ENCODE measurements at places on chromosomes 13 and 19.

DNA sequence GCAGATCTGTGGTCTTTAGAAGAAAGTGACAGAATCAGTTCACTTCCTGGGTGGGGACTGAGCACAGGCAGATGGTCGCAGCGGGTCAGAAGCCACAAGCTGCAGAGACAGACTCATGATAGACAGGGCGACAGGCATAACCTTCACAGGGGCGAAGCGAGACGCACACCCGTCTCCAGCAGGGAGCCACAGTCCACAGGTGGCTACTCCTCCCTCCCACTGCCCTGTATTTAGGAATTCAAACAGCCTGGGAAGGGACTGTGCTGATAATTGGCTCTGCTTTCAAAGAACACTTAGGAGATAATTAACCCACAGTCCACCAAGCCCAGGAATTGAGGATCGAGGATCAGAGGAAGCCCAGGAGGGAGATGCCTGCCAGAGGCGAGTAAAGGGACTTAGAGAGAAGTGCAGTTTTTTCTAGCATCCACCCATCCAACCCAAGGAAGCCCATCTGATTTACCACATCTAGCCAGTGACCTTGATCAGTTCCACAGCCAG, 23.2 kb downstream of the RFX2 start:
- no peak for DNase-seq

DNA sequence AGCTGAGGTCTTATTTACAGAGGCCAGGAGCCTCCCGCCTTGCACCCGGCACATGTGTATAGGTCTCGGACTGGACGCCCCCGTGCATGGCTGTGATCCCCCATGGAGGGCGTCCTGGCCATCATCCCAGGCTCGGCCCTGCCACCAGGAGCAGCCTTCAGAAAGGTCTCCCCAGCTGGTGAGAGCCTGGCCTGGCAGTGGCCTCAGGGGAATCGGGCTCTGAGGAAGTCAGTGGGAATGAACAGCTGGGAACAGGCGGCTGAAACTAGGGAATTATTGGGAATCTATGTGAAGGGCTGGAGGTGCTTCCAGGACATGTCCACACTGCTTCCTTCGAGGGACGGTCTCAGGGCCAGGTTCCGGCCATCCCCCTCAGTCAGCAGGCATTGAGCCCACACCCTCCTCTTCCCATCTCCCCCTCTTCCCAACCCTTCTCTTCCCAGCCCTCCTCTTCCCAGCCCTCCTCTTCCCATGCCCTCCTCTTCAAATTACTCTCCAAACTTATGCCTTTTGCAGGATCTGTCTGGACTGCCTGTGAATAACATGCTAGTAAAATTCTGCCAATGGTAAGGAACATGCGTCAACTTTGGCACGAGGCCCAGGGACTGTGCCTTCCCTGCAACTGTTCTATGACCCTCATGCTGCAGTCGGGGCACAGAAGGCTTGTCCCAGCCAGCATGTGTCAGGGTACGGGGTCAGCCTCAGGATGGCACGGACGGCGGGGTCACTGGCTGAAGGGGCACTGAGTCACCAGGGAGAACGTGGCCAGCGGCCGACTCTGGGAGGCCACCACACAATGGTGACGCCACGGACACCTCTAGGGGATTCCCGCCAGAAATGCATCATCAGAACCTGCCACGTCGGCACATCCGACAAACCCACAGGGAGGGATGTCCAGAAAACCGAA, 24.2 kb upstream of the C13orf46 start:
- DNase-seq: peak; percentile 27

DNA sequence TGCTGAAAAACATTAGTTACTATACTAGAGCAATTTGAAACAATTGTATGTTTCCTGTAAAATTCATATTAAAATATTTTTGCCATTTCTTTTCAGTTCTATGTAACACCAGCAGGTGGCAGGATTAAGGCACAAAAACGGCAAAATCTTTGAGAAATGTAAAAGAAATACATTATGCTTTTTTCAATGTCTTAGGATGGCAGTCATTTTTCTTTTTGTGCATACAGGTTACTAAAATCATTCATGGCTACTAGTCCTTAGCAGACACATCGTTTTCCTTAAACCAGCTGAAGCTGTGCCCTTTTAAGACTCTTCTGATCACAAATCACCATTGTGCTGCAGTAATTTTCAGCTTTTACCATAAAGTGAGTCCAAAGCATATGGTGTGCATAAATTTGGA, 800.7 kb upstream of the SLITRK5 start:
- peak; percentile 31 for DNase-seq

- no peak for DNase-seq
Observed at GRCh38 chr13:51262501-51263211, 40.5 kb downstream of the FAM124A start.

DNA sequence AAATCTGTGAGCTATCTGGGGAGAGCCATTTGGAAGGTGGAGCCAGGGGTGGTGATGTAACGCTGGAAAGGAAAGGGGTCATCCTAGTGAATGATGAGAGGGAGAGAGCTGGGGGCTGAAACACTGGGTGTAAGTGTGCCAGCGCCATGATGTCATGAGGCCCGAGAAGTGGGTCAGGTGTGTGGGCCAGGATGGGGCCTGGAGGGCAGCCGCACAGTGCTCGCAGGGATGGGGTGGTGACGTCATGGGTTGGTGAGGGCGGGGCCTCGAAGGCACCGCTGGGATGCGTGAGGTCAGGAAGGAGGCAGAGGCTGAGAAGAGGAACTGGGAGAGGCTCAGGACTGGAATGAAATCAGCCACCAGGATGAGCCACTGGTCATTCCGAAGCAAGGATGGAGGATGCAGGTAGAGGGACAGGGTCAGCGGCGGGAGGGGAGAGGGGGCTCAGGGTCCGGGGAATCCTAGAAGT, 4.4 kb downstream of the CCDC61 start:
- DNase-seq: peak; percentile 63

- no peak for DNase-seq
Observed at GRCh38 chr19:46999377-46999776, 20.3 kb upstream of the NPAS1 start.

DNA sequence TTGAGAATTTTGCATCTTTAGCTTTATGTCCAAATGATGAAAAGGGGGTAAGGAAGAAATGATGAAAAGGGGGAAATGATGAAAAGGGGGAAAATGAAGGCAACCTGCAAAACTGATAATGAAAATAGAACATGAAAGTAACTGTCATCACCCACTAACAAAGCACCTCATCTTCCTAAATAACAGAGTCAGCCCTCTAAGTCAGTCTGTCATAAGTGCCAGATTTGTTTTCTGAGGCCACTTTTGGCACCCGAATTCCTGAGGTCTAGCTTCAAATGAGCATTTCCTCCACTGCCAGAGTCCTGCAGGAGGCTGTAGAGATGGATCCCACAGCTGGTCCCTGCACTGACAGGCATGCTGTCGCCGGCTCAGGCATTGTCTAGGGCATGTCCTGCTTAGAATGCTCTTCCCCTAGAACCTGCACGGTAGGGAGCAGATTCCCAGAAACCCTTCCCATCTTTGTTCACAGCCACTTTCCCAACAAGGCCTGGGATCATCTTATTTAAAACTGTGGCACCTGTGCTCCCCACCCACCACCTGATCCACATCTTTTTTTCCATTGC, 25.3 kb downstream of the RAP2A start:
- DNase-seq: no peak

- no peak for DNase-seq
Observed at GRCh38 chr13:29767006-29767405, 83.4 kb downstream of the UBL3 start.

DNA sequence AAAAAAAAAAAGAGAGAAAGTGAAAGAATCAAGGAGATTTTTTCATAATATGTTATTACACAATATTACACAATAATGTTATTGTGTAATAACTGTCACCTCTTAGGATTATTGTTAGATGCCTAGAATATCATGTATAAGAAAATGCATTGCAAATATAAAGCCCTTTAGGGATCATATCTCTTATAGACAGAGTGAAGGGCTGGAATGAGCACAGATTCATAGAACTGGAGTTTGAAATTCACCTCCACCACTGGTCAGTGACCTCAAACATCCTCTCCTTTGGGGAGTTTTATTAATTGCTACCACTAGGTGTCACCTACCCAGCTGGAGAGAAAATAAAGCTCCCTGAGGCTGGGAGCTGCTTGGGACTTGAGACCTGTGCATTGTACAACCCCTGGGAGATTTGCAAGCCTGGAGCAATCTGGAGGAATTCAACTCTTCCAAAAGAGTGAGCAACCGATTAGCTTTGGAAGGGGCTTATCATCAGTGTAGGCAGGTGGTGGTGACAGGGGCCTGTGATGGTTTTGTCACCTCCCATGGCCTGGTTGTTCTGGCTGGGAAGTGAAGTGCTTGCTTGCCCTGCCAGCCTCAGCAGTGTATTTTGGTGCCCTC, 30.3 kb upstream of the FRY start:
- peak; percentile 79 for DNase-seq

GRCh38 chr13:101552786-101553185, 100.3 kb downstream of the ITGBL1 start:
- DNase-seq: no peak

DNA sequence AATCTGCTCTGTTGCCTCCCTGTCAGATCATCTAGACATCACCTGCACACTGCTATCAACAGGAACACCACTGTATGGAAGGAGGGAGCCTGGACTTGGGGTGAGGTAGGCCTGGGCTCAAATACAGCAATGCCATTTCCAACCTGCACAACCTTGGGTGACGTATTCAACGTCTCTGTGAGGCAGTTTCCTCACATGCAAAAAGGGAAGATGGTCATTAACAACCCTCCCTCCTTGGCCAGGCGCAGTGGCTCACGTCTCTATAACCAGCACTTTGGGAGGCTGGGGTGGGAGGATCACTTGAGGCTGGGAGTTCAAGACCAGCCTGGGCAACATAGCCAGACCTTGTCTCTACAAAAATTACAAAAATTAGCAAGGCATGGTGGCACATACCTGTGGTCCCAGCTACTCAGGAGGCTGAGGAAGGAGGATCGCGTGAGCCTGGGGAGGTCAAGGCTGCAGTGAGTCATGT, 13.1 kb downstream of the XRCC1 start:
- DNase-seq: peak; percentile 48

- DNase-seq: no peak
Observed at GRCh38 chr13:26221399-26221720, 754 bp downstream of the RNF6 start.

GRCh38 chr13:113668491-113668971, 1.5 kb downstream of the GRK1 start:
- DNase-seq: no peak

GRCh38 chr19:8423817-8424223, 10.7 kb downstream of the MARCHF2 start:
- peak; percentile 100 for DNase-seq

GRCh38 chr19:41999071-41999877, 5.2 kb upstream of the ATP1A3 start:
- DNase-seq: no peak

DNA sequence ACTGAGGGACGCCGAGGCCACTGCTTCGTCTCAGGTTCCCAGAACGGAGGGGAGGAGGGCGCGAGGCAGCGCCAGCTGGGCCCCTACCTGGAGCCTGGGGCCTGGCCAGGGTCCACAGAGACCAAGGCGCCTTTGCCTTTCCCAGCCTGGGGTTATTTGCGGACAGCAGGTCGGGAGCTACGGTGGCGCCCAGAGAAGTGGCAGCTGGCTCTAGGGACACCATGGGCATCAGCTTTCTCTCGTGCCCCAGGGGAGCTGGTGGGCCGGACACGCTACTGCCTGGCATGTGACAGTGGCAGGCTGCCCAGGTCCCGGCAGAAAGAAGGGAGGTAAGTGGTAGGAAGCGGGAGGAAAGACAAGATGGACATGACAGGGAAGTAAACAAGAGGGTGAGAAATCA, 19.0 kb downstream of the AKT2 start:
- DNase-seq: no peak

DNA sequence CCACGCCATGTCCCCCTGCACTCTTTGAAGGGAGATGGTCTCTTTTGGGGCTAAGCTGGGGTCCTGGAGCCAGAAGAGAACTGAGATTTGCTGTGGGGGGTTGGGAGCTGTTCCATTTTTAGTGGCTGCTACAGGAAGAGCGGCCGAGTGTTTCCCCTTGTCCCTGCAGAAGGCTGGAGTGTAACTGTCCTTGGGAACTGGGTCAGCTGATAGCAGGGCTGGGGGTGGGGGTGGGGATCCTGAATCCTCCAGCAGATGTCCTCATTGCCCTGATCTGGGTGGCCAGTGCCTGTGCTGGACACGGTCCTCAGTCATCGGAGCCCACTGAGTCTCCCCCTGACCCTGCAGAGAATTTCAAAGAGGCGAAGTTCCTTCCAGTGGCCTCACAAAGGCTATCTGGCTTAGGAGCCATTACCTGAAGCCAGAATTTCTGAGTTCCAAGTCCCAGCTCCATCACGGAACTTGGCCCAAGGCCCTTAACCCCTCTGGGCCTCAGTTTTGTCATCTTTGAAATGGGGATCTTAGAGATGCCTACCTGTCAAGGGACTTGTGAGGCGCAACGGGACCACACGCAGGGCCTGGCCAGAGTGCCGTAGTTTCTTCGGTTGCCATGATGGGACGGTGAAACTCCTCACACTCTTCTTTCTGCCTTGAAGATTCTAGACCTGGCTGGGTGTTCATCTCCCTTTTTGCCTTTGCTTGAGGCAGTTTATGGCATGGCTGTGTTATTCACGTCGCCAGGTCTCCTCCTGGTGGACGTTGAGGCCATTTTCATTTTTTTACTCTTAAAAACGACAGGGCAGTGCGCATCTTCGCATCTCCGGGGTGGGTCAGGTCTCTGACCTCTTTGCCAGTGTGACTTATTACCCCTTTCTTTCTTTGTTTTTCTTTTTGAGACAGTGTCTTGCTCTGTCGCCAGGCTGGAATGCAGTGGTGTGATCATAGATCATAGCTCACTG, 51.9 kb downstream of the DNM2 start:
- peak; percentile 71 for DNase-seq

- peak; percentile 64 for DNase-seq
Observed at GRCh38 chr13:32530841-32531253, 7.7 kb downstream of the N4BP2L2 start.

GRCh38 chr13:100115693-100116254, 26.9 kb downstream of the PCCA start:
- DNase-seq: no peak

DNA sequence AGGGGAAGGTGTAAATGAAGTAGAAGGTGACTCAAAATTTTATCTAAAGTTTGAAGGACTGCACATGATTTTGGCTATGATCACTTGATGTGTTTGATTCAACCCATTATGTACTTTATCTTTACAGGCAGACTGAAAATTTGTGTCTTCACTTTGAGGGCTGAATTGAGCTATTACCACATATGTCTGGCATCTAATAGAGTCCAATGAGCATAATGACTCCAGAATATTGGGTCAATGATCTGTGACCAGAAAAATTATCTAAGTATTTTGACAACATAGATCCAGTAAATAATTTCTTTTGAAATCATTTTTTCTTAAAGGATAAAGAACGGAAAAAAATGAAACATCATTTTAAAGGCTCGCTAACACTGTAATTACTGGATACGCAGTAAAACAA, 2810.0 kb downstream of the PCDH9 start:
- DNase-seq: no peak

DNA sequence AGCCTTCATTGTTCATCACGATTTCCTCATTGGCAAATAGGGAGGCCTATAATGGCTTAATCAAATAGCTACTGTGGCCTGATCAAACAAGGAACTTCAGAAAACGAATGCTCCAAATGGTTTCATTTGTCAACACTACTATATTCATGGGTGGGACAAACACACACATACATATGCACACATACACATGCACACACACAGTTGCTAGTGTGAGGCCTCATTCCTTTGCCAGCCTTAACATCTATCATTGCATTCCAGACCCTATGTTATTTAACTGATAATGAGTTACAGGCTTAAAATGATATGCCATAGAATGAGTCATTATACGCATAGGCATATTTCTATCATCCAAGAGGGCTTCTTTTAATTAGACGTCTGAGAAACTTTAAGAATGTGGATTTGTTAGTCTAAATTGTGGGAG, 140.2 kb downstream of the KLF5 start:
- no peak for DNase-seq
